ENCODE measurements at places on chromosomes 1 and 21. TPM values are rescaled to one million over a fixed set of nuclear protein-coding genes. Genes with fewer than 3 reads are reported as not detected.
A peak's percentile ranks its signal among the peaks of the same experiment; 100 is the strongest.

DNA sequence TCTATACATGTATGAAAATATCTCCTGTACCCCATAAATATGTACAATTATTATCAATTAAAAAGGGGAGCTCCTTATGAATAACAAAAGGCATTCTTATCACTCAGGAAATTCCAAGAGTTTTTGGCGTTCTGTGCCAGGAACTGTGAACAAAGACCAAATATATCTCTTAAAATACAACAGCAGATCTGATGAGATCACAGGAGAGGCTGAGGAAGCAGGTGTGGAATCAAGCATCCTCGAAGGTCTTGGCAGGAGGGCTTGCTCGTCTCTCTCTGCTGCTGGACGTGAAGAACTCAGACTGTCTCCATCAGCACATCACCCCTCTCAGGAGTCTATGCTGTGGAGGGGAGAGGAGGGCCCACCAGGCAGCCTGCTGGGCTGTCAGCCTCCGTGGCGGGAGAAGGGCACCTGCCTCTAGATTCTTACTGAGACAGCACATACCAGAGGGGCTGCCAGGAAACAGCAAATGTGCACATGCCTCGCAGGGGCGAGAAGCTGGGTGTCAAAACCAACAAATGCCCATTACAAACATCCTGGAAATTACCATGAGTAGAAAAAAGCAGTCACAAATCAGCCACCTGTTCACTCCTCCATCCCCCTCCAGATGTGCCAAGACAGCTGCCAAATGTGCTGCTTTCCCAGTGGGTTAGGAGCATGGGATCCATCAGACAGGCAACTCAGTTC, 30.8 kb upstream of the FAM89A start:
- H3K27me3 ChIP-seq = peaks cover 2% of the 10 kb centered on the region
- H3K4me3 ChIP-seq = no peak overlapping the region
- no peaks in the 10 kb centered on the region for H3K4me1 ChIP-seq
- no peaks in the 10 kb centered on the region for H3K36me3 ChIP-seq
- DNase-seq = no peak
- no peak overlapping the region for H3K27ac ChIP-seq

DNA sequence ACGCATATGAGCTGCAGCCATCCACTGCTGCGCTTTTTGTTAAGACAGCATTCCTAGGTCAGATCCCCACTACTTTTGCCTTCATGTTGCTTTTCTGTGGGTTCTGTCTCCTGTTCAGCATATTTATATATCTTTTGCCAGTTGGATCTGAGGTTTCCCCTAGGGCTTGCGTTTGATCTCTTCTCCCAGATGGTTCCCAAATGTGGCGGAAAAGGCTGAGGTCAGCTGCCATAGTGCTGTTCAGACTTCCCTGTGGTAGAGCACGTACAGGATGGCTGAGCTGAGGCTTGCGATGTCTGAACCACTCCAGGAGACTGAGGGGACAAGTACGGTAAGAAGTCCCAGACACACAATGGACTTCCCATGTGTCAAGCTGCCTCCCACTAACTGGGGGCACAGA, 39.8 kb downstream of the COL6A1 start:
- H3K36me3 ChIP-seq = no peaks in the 10 kb centered on the region
- no peak overlapping the region for H3K4me3 ChIP-seq
- peaks cover 5% of the 10 kb centered on the region for H3K27me3 ChIP-seq
- no peak overlapping the region for H3K27ac ChIP-seq
- H3K4me1 ChIP-seq = peaks cover 31% of the 10 kb centered on the region
- DNase-seq = no peak

DNA sequence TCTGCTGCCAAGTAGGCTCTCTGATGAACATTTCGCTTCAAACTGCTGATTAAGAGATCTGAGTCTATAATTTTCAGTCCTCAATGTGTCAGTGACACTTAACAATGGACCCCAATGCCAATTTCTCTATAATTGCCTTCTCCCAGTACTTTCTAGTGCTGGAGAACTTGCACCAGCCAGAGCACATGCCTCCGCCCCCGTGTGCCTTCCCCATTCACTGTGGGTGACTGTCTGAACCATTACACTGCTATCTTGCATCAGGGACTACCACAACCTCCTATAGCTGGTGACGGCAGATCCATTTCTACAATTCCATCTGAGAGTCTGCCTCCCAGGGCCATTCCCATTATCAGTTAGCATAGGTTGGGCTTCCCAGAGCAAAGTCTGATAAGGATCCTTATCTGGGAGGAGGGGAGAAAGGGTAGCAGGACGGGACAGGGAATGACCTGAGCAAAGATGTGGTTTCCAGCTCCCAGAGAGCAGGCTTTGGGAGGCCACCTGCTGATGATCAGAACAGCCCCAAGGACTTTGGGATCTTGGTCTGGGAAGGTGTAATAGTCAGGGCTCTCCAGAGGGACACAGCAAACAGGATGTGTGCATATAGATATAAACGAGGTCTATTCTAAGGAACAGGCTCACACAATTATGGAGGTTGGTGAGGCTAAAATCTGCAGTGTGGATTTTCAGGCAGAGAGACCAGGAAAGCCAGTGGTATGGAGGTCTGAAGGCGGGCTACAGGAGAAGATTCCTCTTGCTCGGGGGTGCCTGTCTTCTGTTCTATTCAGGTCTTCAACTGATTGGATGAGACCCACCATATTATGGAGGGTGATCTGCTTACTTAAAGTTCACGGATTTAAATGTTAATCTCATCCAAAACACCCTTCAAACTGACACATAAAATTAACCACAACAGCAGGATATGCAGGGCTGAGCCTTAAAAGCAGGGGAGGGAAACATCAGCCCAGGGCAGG, 238.2 kb downstream of the PTPRU start:
- H3K4me3 ChIP-seq = no peak overlapping the region
- no peaks in the 10 kb centered on the region for H3K36me3 ChIP-seq
- H3K27me3 ChIP-seq = peaks cover 8% of the 10 kb centered on the region
- no peak overlapping the region for H3K27ac ChIP-seq
- DNase-seq = no peak
- no peaks in the 10 kb centered on the region for H3K4me1 ChIP-seq

GRCh38 chr1:178345238-178345637, 151.5 kb downstream of the CLEC20A start:
- H3K4me3 ChIP-seq = peak overlapping the region; percentile 76
- no peak for DNase-seq
- peaks cover 9% of the 10 kb centered on the region for H3K36me3 ChIP-seq

DNA sequence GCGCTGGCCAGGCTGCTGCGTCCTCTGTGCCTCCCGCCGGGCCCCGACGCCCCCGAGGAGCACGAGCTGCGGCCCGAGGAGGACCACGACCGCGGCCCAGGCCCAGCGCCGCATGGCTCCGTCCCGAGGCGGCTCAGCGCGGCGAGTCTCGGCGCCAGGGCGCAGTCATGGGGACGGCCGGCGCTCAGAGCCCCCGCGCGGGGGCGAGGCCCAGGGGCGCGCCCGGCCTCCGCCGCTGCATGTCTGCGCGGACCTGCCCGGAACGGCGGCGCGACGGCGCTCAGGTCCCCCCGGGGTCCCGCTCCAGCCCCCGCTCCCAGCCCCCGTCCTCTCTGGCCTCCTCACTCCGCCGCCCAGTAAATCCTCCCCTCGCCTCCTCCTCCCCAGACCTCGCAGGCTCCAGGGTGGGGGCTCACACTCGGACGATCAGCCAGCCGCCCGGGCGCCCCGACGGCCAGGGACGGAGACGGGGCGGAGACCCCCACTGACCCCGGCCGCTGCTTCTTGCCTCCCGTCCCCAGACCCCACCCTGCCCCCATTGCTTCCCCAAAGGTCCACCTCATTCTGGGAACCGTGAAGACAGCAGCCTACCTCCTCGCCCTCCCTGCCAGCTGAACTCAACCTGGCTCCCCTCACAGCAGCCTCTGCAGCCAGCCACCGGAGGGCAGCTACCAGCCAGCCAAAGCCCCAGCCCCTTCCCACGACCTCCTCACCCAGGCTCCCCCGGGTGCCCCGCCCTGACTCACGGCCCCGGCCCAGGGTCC, at the start of gene C1QTNF12:
Gene C1QTNF12 (minus strand): TSS at position 146 of the 764 bp plus-strand sequence. CDS start 32 bp downstream, at position 114.
- H3K36me3 ChIP-seq = no peaks in the 10 kb centered on the region
- H3K27ac ChIP-seq = no peak within 1 kb of the TSS
- DNase-seq = no peak
- no peaks in the 10 kb centered on the region for H3K4me1 ChIP-seq
- H3K4me3 ChIP-seq = no peak within 1 kb of the TSS

DNA sequence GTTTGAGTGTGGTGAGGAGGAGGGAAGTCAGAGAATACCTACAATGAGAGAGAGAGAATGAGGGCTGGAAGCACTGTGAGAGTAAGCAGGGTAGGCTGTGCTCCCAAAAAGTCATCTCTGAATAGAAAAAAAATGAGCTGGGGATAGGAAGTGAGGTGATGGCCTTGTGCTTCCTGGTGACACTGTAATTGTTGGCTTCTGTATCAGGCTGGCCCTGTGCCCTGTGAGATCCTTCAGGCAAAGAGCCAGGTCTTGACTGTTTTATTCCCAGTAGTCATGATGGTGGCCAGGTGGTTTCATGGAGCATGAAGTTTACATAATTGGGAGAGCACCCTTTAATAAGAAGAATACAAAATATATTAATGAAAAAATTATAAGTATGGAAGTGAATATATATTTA, 20.4 kb upstream of the SPATA6 start:
- no peak overlapping the region for H3K27ac ChIP-seq
- H3K4me3 ChIP-seq = no peak overlapping the region
- H3K36me3 ChIP-seq = no peaks in the 10 kb centered on the region
- H3K27me3 ChIP-seq = no peaks in the 10 kb centered on the region
- no peak for DNase-seq

DNA sequence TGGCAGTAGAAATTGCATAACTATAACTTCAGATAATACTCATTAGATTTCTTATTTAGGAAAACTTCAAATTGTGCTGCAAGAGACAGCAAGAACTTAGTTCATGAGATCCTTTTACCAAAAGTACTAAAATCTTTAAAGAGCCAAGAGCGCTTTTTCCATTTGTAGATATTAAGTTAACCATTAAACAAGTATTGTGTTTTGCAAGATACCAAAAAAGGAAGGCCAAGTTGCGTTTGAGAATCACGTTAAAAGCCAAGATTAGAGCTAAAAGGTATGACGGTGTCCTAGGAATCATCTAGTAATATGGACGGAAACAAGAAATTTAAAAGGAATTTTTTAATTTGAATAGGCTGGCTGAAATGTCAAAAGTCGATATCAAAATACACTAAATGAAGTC, 361.3 kb upstream of the LYPLAL1 start:
- no peaks in the 10 kb centered on the region for H3K27me3 ChIP-seq
- H3K27ac ChIP-seq = no peak overlapping the region
- no peak for DNase-seq
- H3K4me1 ChIP-seq = no peaks in the 10 kb centered on the region
- no peaks in the 10 kb centered on the region for H3K36me3 ChIP-seq

DNA sequence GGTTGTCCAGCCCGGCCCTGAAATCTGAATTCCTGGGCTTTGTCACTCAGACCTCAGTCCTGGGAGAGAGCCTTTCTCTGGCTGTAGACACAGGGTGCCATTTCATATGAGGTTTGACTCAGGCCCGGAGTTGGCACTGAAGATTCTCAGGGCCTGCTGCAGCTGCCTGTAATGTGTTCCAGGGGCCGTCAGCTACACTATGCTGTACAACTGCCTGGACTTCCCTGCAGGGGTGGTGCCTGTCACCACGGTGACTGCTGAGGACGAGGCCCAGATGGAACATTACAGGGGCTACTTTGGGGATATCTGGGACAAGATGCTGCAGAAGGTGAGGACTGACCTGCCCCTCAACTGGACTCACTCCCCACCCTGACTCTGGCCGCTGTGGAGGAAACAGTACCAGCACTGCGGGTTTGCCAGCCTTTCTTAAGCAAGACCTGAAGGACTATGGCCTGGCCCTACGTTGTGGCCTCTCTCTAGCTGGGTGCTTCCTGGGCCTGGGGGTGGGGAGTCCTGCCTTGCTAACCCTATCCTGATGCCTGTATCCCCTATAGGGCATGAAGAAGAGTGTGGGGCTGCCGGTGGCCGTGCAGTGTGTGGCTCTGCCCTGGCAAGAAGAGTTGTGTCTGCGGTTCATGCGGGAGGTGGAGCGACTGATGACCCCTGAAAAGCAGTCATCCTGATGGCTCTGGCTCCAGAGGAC, 18.9 kb downstream of the FAAH start:
- peaks cover 30% of the 10 kb centered on the region for H3K27me3 ChIP-seq
- H3K27ac ChIP-seq = no peak overlapping the region
- no peaks in the 10 kb centered on the region for H3K36me3 ChIP-seq
- H3K4me1 ChIP-seq = no peaks in the 10 kb centered on the region
- no peak for DNase-seq
- no peak overlapping the region for H3K4me3 ChIP-seq

DNA sequence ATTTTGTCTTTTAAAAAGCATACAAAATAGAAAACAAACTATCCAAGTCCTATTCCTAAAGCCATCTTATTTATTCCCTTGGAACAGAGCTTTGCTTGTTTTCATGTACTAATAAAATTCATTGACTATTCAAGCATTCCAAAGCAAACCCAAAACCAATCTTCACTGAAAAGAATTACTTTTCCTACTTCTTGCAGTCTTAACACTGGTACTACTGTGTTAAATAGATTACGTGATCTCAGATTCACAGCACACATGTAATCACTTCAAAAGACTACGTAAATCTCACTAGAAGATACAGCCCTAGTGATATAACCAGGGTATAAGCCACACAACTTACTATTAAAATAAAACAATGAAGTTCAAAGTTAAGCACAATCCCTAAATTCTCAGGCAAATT, 39.0 kb downstream of the ZZZ3 start:
- H3K4me3 ChIP-seq = no peak overlapping the region
- H3K27me3 ChIP-seq = no peaks in the 10 kb centered on the region
- H3K27ac ChIP-seq = no peak overlapping the region
- peaks cover 42% of the 10 kb centered on the region for H3K4me1 ChIP-seq
- no peak for DNase-seq

DNA sequence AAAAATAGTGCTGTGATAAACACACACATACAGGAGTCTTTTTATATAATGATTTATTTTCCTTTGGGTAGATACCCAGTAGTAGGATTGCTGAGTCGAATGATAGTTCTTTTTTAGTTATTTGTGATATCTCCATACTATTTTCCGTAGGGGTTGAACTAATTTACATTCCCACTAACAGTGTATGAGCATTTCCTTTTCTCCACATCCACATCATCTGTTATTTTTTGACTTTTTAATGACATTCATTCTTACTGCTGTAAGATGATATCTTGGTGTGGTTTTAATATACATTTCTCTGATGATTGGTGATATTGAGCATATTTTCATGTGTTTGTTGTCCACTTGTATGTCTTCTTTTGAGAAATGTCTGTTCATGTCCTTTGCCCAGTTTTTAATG, 78.3 kb downstream of the NIBAN1 start:
- no peak overlapping the region for H3K4me3 ChIP-seq
- H3K36me3 ChIP-seq = peaks cover 15% of the 10 kb centered on the region
- no peak for DNase-seq
- H3K27me3 ChIP-seq = no peaks in the 10 kb centered on the region

GRCh38 chr21:42378418-42378817, 12.1 kb upstream of the TFF1 start:
- H3K27me3 ChIP-seq = no peaks in the 10 kb centered on the region
- H3K4me3 ChIP-seq = no peak overlapping the region
- H3K4me1 ChIP-seq = no peaks in the 10 kb centered on the region
- H3K27ac ChIP-seq = no peak overlapping the region

GRCh38 chr1:108661030-108661609, at the start of gene HENMT1:
HENMT1 (minus strand) TSS chr1:108661093; CDS start chr1:108659884, 1,209 bp downstream.
- DNase-seq = peak; percentile 13
- H3K27me3 ChIP-seq = peaks cover 9% of the 10 kb centered on the region
- H3K4me3 ChIP-seq = peak within 1 kb of the TSS; percentile 62
- peak within 1 kb of the TSS; percentile 80 for H3K27ac ChIP-seq

LMX1A gene
- total RNA-seq = not detected

NUP210L gene
- total RNA-seq = not detected

C1QA gene
- not detected for total RNA-seq

C1orf115 gene
- total RNA-seq = 0.52 TPM

COL9A2 gene
- total RNA-seq = 0.10 TPM

SHISA4 gene
- total RNA-seq = 29.8 TPM

PLA2G2C gene
- not detected for total RNA-seq

FCRL1 gene
- not detected for total RNA-seq
